Progenitor cell of endocrine pancreas (in vitro differentiated cells): ENCODE measurements at places on chromosomes 4 and X. TPM values are rescaled to one million over a fixed set of nuclear protein-coding genes. Genes with fewer than 3 reads are reported as not detected.

TEX11 gene
- total RNA-seq = 6.5 and 7.2 TPM in 2 replicates

DNA sequence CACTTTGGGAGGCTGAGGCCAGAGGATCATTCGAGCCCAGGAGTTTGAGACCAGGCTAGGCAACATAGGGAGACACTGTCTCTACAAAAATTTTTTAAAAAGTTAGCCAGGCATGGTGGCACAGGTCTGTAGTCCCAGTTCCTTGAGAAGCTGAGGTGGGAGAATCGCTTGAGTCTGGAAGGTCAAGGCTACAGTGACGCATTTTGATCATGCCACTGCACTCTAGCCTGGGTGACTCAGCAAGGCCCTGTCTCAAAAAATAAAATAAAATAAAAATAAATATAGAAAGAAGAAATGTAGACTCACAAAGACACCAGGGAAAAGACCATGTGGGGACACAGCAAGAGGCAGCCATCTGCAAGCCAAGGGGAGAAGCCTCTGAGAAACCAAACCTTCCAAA, 42.3 kb upstream of the SLC7A3 start:
- DNase-seq = no peak

DNA sequence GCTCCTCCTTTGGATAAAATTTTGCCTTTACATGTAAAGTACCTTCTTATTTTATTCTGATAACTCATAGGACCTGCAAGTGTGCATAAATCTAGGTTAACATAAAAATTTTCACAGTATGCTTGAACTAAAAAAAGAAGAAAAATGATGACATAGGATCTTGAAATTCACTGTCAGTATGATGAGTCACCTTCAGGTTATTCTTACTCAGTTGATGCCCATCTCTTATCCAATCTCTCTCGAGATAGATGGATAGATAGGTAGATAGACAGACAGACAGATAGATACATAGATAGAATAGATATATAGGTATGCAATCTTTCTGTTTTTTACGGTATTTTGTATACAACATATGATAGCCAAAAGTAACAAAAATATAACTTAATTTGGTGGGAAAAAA, 485.5 kb downstream of the NAF1 start:
- DNase-seq = no peak

DNA sequence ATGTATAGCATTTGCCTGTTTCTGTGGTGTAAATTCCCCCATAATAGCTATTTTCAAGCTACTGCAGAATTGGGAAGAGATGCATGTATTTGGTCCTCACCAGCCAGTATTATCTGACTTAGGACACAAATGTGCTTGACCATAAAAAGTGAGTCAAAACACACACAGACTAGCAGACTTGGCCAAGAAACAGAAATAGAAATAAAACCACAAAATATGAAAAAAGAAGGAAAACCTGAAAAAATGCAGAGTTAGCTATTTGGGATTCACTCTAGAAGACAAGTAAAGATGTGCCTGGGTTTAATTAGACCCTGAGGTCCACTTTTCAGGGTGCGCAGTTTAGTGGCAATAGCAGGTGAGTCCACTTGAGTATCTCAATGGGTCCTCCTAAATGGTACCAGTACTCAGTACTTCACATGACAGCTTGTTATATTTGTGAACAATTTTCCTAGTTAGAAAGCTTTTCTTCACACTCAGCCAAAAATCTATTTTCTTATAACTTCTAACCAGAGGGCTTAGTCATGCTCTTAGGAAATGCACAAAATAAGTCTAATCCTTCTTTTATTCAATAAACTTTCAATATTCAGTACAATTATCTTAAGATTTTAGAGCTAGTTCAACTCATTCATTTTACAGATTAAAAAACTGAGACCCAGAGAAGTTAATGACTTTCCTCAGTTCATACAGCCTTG, 108.7 kb upstream of the JADE1 start:
- DNase-seq = no peak

DNA sequence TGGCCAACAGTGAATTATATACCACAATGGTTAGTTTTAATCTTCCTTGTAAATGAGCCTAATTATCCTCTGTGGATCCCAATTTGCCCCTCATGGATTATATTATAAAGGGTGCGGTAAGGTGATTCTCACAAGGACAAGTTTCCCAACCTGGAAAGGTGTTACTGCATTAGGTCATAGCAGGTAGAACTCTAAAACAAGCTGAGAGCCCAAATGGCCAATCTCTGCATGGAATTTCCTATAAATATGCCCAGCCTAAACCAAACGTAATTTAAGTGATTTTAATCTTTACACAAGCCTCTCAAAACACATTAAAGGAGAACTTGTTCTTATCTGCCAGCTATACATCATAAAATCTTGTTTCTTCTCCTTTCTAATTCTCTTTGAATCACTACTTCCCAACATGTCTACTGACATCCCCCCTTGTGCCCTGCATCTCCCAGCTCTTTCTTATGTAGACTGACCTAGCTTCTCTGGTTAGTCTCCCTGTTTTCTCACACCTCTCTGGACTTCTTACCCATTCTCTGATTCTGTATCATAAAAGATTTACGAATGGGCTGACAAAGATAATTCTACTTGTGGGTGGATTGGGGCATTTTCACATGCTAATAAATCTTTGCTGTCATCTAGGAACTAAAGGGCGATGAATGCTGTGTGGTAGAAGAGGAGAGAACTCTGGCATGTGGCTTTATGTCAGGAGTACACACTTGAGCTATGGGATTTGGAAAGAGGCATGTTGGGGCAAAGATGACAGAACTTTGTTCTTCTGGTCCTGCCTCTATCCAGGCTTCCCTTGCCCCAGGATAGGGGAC, 94.3 kb upstream of the PGRMC2 start:
- no peak for DNase-seq

DNA sequence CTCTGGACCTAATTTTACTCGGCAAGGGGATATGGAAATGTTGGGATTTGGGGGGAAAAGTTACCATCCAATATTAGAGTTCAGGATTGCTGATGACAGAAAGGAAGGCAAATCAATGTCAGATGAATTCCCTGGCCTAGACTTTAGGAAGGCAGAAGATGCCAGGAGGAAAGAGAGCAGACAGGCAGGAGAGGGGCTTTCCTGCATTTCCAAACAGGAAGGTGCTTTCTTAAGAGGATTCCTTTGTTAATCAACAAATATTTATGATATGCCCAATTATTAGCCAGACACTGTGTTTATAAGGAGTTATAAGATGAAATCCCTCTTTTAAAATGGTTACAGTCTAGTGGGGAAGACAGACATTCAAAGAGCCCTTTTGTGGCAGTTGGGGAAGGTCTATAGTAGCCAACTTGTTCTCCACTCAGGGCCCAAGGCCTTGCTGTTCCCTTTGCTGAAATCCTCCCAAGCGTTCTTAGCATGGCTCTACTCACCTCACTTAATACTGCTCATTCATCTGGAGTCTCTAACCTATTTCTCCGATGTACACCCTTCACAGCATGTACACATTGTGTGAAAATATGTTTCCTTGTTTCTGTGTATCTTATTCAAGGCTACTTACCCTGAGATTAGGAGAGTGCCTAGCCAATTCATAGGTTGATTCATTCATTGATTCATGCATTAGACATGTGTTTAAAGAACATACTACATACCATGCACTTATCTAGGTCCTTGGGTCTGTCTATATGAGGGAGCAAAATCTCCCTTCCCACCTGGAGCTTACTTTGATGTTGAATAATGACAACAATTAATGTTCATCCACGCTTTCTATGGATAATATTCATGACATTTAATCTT, 5.3 kb downstream of the IGFBP7 start:
- no peak for DNase-seq

SATL1 gene
- 0.36 and 0.51 TPM in 2 replicates for total RNA-seq

DNA sequence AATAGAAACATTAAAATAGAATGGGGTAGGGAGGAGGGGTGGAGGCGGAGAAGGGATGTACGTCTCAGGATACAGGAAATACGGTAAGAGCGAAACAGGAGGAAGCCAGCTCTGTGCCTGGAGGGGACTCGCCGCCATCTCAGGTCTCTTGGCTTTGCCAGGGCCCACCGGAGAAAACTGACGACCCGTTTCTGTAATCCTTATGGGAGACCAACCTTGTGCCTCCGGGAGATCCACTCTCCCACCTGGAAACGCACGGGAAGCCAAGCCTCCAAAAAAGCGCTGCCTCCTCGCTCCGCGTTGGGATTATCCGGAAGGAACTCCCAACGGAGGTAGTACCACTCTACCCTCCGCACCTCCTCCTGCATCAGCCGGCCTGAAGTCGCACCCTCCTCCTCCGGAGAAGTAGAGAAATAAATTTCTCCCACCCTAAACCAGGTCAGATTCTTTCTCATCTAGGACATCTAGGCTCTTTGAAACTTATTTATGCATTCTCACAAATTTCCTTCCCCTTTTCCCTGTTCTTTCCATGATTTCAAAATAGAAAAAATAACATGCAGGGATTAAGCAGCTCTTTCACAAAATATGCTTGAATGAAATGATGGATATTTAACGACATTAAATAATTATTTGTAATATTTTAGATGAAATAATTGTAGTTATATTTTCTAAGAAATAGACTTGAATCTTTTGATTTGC, at the start of gene NBDY:
TSS of gene NBDY (plus strand) at position 92 of the 699 bp plus-strand sequence. CDS start at position 203, 111 bp downstream.
- peak; percentile 10 for DNase-seq

DNA sequence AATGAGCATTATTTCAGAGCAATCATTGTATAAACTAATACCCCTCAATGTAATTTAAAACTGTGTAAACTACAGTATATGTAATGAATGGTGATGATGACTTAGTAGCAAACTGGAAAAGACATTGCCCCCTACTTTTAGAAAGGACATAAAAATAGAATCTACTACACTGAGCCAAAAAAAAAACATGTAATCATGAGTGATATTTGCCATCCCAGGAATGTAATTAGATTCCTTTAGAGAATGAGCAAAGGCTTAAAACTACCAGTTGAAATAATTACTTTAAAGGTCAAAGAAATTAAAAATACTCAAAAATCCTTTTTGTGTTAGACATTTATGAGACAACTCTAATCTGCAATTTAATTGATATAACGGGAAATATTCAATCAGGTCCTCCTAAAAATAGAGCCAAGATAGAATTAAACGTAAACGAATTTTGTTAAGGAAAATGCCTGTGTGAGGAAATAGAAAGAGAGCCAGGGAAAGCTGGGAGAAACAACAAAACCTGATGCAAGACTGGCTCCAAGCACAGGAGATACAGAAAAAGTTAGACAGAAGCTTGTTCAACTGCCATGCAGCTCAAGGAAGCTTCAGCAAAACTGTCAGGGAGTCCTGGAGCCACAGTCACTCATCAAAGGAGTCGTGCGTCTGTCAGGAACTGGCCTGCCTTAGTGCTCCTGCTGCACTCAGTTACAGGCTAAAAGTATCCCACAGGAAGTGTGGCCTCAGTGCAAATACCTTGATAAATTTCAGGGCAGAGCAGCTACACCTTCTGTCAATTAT, 655.7 kb upstream of the INTU start:
- no peak for DNase-seq

DNA sequence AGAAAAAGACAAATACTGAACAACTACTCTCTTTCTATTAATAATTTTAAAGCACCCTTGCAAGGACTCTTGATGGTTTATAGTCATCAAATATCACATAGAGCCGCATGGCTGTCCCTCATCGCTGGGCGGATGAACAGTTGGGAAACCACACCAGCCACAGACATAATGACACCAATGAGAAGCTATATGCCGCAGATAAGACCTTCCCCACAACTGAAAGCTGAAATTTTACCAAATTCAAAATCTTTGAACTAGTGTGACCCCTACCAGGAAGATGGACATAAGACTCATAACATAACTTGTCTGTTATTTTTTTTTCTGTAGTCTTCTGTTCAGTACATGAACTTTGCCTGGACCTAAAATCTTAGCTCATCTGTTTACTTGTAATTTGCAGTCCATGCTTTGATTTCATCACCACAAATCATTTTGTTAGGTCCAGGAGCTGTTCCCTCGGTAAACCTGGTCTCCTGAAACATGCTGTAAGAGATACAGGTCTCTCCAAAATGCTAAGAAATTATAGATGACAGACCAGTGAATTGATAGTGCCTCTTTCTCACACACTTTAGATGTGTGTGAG, 157.3 kb upstream of the RAPGEF2 start:
- no peak for DNase-seq

DNA sequence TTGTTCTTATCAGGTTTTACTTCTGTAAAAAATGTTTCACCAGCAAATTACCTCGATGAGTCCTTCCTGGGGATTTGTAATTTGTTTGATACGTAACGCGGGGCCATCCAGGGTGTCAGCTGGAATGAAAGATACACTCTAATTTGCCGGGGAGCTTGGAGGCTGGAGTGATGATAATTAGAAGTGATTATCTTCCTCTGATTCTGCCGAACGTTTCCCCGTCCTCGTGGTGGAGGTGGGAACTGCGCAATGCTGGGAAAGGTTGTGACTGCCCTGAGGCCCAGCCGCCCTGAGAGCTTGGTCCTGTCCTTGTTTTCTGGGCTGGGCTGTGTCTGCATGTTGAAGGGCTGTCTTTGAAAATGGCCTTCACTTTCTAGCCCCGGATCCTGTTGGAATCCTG, 48.0 kb downstream of the SORCS2 start:
- no peak for DNase-seq

IL9R gene
- 0.13 TPM in 1 of 2 replicates, not detected in the other for total RNA-seq

GRCh38 chrX:46953137-46953527, 40.9 kb downstream of the JADE3 start:
- DNase-seq = no peak

FGF5 gene
- 0.14 and 0.64 TPM in 2 replicates for total RNA-seq

DNA sequence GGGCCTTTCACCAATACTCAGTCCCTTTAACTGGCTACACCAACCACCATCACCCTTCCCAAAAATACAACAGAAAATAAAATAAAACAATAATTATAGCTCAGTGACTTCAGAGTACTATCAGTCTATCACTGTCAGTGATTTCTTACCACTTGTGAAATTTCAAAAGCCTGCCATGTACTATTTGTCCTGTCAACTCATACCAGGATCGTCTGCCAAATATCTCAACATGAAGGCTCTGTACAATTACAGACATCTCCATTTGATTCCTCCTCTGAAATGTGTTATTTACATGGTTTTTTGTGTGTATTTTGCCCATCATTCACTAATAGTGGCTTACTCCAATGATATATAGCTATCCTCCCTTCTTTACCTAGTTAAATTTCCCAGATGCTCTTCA, 772.0 kb downstream of the IL1RAPL1 start:
- DNase-seq = no peak

GRCh38 chrX:48068096-48068887, 3.1 kb downstream of the ZNF630 start:
- DNase-seq = no peak

GRCh38 chrX:43666311-43666912, 10.3 kb downstream of the MAOA start:
- DNase-seq = no peak

- no peak for DNase-seq
Measured at GRCh38 chrX:145002771-145003170, 244.5 kb upstream of the SPANXN1 start.

GRCh38 chr4:3415471-3416141, 26.2 kb upstream of the HGFAC start:
- no peak for DNase-seq

GRCh38 chrX:1486177-1486576, 33.5 kb upstream of the ASMTL start:
- no peak for DNase-seq

GRCh38 chr4:153485359-153485758, 19.2 kb downstream of the TMEM131L start:
- DNase-seq = no peak

DNA sequence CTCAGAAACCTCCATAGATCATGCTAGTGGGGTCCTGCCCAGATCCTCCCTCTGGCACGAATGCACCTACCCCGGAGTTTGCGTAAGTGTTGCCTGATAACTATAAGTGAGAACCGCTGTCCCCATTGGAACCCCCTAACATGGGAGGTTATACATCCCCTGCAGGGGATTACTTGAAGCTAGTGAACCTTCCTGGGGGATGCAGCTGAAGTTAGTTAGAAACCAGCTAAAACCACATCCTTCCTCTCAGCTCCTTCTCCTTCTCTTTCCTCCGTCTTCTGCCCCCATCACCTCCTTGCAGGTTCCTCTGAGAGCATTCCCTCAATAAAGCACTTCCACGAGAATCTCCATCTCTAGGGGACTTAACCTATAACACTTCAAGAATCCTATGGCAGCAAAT, 95.0 kb downstream of the ZNF827 start:
- no peak for DNase-seq
